Neural progenitor cell (in vitro differentiated cells): ENCODE measurements at places on chromosomes 16 and 17. TPM values are rescaled to one million over a fixed set of nuclear protein-coding genes. Genes with fewer than 3 reads are reported as not detected.

DNA sequence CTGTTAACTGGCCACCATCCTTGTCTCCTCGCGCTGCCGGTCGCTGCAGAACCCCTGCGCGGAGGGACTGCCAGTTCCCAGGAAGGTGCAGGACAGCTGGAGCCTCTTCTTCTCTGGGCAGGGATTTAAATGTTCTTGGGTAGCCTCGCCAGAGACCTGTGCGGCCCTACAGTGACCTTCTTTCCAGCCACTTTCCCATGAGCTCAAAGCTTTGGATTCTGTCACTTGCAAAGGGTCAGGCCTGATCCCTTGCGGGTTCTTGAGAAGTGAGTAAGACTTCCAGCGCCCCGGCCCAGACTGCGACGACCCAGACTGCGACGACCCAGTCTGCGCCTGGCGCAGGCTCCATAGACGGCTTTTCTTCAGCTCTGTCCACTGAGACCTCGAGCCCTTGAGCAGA is 1.4 kb upstream of the SLFN5 start:
- no peak for DNase-seq

DNA sequence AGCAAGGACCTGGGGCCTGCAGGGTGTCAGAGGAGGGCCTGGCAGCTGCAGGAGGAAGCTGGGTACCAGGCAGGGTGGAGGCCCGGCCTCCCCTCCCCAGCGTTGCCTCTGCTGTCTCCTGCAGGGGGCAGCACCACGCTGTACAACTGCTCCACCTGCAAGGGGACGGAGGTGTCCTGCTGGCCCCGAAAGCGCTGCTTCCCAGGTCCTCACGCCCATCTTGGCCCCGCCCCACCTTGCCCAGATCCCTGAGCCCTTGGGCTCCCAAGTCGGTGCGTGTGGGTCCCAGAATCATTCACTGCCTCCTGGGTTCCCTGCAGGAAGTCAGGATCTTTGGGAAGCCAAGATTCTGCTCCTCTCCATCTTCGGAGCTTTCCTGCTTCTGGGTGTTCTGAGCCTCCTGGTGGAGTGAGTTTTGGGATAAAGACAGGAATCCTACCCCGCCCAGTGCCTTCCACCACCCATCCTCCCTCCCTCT is 1.2 kb downstream of the TMEM95 start:
- DNase-seq, result peak; percentile 93

- no peak for DNase-seq
These were observed 16.6 kb downstream of the COPS3 start for GRCh38 chr17:17264430-17264829.

DNA sequence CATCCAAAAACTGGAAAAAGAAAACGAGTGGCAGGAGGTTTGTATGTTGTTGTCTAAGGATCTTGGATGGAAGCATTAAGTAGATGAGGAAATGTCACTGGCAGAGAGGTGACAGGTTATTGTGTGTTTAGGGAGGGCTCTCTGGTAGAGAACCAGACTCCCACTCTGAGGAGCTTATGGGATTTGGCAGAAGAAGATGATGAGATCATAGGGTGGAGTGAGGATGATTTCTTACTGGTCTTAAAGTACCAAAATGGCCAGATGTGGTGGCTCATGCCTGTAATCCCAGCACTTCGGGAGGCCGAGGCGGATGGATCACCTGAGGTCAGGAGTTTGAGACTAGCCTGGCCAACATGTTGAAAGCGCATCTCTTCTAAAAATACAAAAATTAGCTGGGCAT is 9.0 kb downstream of the WWOX start:
- DNase-seq, result no peak

- DNase-seq, result no peak
These were observed 15.1 kb upstream of the RASD1 start for GRCh38 chr17:17511293-17511741.

DNA sequence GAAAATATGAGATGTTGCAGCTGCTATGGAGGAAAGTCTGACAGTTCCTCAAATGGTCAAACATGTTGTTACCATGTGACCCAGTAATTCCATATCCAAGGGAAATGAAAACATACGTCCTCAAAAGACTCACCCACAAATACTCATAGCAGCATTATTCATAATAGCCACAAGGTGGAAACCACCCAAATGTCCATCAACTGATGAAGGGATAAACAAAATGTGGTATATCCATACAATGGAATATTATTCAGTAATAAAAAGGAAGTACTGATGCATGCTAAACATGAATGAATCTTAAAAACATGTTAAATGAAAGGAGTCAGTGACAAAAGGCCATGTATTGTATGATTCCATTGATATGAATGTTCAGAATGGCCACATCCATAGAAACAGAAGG is 140.2 kb downstream of the PITPNC1 start:
- no peak for DNase-seq

DNA sequence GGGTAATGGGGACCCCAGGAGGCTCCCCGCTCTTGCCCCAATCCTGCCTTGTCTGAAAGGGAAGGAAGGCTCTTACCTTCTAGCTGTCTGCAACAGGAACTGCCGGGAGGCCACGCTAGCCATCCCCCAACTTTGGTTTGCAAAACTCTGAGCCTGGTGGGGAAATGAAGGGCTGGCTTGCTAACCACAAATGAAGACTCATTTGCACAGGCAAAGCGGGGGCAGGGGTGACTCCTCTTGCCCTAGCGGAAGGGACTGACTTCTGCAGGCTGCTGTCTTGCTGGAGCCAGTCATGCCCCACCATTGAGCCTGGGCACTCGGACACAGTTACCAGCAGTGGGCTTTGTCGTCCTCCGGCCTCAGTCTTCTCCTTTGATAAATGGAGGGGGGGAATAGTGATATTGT is 52.6 kb downstream of the PLCG2 start:
- DNase-seq, result no peak

MPV17L gene
- 0.30 and 0.87 TPM in 2 replicates for total RNA-seq

DHRS7C gene
- total RNA-seq, result not detected in 2 replicates

BANP gene
- total RNA-seq, result 29.0 and 30.4 TPM in 2 replicates

CTRB1 gene
- not detected in 2 replicates for total RNA-seq

SALL1 gene
- 50.3 and 70.7 TPM in 2 replicates for total RNA-seq

RNF222 gene
- not detected in 2 replicates for total RNA-seq

SLC5A11 gene
- total RNA-seq, result 0.09 TPM in 1 of 2 replicates, not detected in the other

KIF18B gene
- 15.1 and 46.0 TPM in 2 replicates for total RNA-seq

SLC16A11 gene
- total RNA-seq, result not detected in 2 replicates
